Naive thymus-derived CD8-positive, alpha-beta T cell (primary cell): ENCODE measurements at places on chromosomes 13 and 19. TPM values are rescaled to one million over a fixed set of nuclear protein-coding genes. Genes with fewer than 3 reads are reported as not detected.

DNA sequence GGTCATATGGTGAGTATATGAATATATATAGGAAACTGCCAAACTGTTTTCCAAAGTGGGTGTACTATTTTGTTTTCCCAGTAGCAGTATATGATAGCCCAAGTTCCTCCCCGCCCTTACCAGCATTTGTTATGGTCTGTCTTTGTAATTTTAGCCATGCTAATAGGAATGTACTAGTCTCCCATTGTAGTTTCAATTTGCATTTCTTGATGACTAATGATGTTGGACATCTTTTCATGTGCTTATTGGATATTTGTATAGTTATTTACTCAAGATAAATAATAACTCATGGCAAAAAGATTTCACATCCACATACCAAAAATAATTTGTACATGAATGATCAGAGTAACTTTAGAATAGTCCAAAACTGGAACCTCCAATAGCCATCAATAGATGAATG lies 75.3 kb upstream of the SERP2 start:
- peaks cover 11% of the 10 kb centered on the region for H3K4me1 ChIP-seq
- H3K36me3 ChIP-seq: no peaks in the 10 kb centered on the region
- H3K27ac ChIP-seq: no peak overlapping the region
- no peak for DNase-seq

GRCh38 chr13:77729502-77730221 lies 32.2 kb downstream of the SLAIN1 start:
- H3K27ac ChIP-seq: no peak overlapping the region
- peak overlapping the region; percentile 14 for H3K4me3 ChIP-seq
- no peaks in the 10 kb centered on the region for H3K27me3 ChIP-seq
- H3K4me1 ChIP-seq: peaks cover 13% of the 10 kb centered on the region

- H3K4me1 ChIP-seq: peaks cover 3% of the 10 kb centered on the region
- no peaks in the 10 kb centered on the region for H3K27me3 ChIP-seq
- DNase-seq: no peak
- H3K27ac ChIP-seq: no peak overlapping the region
Measured at GRCh38 chr19:57271280-57271679, 9.0 kb upstream of the ZNF460 start.

DNA sequence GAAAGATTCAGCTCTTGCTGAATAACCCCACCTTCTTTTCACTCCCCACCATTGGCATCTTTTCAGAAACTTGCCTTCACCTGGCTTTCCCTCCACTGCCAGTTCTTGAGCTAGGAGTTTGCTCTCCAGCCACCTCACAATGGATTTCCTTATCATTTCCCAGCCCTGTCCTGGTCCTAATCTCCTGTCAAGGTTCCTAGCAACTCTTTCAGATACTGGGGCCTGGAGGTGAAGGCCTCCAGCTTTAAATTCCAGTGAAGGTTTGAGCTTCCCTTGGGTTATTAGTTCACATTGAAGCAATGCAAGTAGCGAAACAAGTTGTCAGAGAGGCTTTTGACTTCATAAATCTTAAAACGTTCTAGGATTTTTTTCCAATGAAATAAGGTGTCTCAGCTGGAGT lies 320.8 kb upstream of the MAB21L1 start:
- no peak overlapping the region for H3K4me3 ChIP-seq
- H3K4me1 ChIP-seq: no peaks in the 10 kb centered on the region
- H3K27ac ChIP-seq: no peak overlapping the region
- H3K27me3 ChIP-seq: no peaks in the 10 kb centered on the region

DNA sequence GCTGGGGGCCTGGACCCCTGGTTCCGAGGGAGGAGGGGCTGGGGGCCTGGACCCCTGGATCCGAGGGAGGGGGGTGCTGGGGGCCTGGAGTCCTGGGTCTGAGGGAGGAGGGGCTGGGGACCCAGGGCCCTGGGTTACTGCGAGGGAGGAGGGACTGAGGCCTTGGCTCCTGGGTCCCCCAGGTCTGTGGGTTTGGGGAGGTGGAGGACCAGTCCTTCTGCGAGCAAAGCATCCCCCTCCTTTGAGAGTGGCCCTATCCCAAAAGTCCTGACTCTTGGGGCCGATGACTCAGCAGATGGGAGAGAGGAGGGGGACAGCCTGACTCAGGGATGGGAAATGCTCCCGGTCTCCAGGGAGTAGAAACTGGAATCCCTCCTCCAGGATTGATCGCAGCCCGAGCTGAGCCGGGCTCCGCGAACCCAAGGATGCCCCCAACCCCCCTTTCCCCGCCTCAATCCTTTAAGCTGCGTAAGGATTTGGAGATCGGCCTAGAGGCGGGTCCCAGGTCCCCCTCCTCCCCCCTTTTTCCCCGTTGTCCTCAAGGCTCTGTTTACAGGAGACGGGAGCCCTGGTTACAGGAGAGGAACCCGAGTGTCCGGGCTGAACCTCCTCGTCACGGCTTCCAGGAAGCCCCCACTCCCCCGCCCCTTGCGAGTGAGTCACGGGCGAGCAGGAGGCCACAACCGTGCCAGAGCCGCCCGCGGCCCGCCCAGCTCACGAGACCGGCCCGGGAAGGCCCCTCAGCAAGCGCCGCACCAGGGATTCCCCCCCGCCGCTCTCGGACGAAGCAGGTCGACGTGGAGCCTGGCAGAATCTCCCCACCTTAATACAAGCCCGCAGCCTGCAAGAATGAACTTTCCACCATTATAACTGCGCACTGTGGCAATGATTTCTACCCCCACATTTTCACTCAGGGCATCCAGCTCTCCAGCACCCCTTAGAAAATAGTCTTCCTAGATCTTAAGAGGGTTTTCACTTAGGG lies 3.0 kb upstream of the ZFP36 start:
- H3K27me3 ChIP-seq: no peaks in the 10 kb centered on the region
- H3K4me3 ChIP-seq: peak overlapping the region; percentile 80
- peak overlapping the region; percentile 98 for H3K27ac ChIP-seq
- H3K36me3 ChIP-seq: peaks cover 16% of the 10 kb centered on the region

GRCh38 chr13:81676008-81676407 lies 1335.1 kb upstream of the SPRY2 start:
- no peaks in the 10 kb centered on the region for H3K4me1 ChIP-seq
- H3K27ac ChIP-seq: no peak overlapping the region
- H3K27me3 ChIP-seq: no peaks in the 10 kb centered on the region
- no peak for DNase-seq

GRCh38 chr19:46696866-46697203 lies 20.1 kb downstream of the PRKD2 start:
- peaks cover 20% of the 10 kb centered on the region for H3K36me3 ChIP-seq
- peaks cover 13% of the 10 kb centered on the region for H3K4me1 ChIP-seq
- H3K27me3 ChIP-seq: no peaks in the 10 kb centered on the region

The LGALS7B gene
- total RNA-seq: not detected

The NLRP11 gene
- not detected for total RNA-seq

The CRX gene
- not detected for total RNA-seq
